Myometrial cell (primary cell): ENCODE measurements at places on chromosomes 2 and 18. TPM values are rescaled to one million over a fixed set of nuclear protein-coding genes. Genes with fewer than 3 reads are reported as not detected.

OSBPL1A gene
- 16.8 and 20.2 TPM in 2 replicates for total RNA-seq

DNAH6 gene
- total RNA-seq, result 0.29 and 0.35 TPM in 2 replicates

REEP1 gene
- total RNA-seq, result not detected in 2 replicates

RAD51AP2 gene
- total RNA-seq, result not detected in 2 replicates

GALNT5 gene
- total RNA-seq, result 2.9 and 4.3 TPM in 2 replicates

C1D gene
- 19.6 and 44.3 TPM in 2 replicates for total RNA-seq

LRP1B gene
- total RNA-seq, result not detected in 2 replicates

ALPI gene
- not detected in 2 replicates for total RNA-seq

MC2R gene
- total RNA-seq, result not detected in 2 replicates

ASB18 gene
- total RNA-seq, result not detected in 2 replicates

CGREF1 gene
- total RNA-seq, result 0.29 and 1.8 TPM in 2 replicates

STON1 gene
- total RNA-seq, result 15.0 and 19.7 TPM in 2 replicates

FHL2 gene
- total RNA-seq, result 279 and 288 TPM in 2 replicates

NMUR1 gene
- total RNA-seq, result not detected in 2 replicates

ALPP gene
- not detected in 2 replicates for total RNA-seq

LOXHD1 gene
- not detected in 2 replicates for total RNA-seq

METTL4 gene
- 6.3 and 11.5 TPM in 2 replicates for total RNA-seq

RPE gene
- 47.9 and 104 TPM in 2 replicates for total RNA-seq

GALR1 gene
- not detected in 2 replicates for total RNA-seq

GALNT13 gene
- total RNA-seq, result 0.18 and 1.7 TPM in 2 replicates
